ENCODE measurements at places on chromosomes 7 and 10.

GRCh38 chr10:60722623-60723022, 55.7 kb upstream of the CDK1 start:
- DNase-seq, result no peak

DNA sequence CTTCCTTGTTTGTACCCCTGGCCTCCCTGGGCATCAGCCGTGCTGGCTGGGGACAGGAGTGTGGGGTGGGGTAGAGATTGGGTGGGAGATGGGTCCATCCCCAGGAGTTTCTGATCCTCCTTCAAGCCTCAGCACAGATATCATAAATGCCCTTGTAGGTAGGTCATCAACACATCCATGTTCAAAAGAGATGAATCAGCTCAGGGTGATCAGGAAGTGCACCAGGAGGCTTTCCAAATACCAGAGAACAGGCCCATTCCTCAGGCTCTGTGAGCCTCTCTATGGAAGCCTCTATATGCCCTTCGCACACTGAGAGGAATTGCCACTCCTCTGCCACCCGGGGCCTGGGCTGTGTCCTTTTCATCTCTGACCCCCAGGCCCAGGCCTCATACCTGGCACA, 31.9 kb upstream of the ADCYAP1R1 start:
- no peak for DNase-seq

DNA sequence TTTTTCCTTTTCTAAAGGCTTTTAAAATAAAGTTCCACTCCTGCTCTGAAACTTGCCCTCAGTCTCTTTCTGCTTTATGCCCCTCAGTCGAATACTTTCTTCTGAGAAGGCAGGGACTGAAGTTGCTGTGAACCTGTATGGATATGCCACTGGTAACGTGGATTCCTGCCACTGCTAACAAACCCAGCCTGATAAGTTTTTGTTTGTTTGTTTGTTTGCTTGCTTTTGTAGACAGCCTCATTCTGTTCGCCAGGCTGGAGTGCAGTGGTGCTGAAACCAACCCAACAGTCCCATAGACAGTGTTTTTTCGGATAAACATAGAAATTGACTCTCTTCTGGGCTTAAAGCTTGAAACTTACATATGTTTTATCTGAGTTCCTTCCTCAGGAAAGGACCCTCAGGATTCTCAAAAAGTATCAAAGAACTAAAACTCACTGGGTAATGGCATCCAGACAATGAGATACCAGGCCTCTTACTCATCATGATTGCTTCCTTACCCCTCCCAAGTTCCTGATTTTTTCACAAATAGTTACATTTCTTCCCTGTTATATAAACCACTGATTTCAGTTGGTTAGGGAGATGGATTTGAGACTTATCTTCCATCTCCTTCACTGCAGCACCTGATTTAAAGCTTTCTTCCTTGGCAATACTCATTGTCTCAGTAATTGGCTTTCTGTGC, 273.6 kb downstream of the SDHAF3 start:
- no peak for DNase-seq

DNA sequence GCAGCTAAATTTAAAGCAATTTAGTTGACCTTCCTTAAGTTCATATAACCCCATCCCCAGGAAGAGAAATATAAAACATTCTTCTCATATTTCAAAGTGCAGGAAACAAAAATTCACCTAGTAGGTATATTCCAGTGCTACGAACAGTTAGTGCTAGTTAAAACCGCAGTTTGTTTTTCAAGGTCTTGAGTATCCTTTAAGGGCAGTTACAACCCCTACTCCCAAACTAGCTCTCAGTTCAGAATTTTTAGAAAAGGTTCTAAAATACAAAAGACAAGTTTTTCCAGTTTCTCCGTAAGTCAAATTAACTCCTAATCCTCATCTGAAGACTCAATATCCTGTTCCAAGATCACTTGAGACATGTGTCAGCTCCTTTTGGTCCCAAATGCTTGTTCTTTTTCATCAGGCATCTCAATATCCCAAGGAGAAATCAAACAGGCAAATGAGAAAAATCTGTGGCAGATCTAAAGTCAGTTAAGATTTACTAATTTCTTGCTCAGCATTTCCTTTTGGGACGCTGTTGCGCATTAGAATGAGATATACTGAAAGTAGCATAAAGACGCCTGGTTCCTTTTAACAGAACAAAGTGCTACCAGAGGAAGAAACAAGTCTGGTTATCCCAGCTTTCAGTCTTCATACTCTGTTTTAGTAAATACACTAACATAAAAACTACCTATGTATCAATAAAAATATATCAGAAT, 51.8 kb downstream of the ARHGAP12 start:
- peak; percentile 29 for DNase-seq

- DNase-seq, result peak; percentile 54
These were observed 13.1 kb upstream of the PDK4 start for GRCh38 chr7:95609277-95609971.
